Sigmoid colon (tissue), 7 donors: ENCODE measurements at places on chromosomes 11 and 22. TPM values are rescaled to one million over a fixed set of nuclear protein-coding genes. Genes with fewer than 3 reads are reported as not detected.

GRCh38 chr11:61917334-61918109, at the start of gene RAB3IL1:
Gene RAB3IL1, minus strand, starts transcription at chr11:61917566. Its CDS starts 199 bp downstream, at chr11:61917367.
- H3K27me3 ChIP-seq: peaks cover 11% of the 10 kb centered on the region
- H3K4me1 ChIP-seq: peaks cover 28% of the 10 kb centered on the region
- DNase-seq: peak; percentile 87
- H3K36me3 ChIP-seq: no peaks in the 10 kb centered on the region
- peak within 1 kb of the TSS; percentile 40 for H3K4me3 ChIP-seq
- H3K27ac ChIP-seq: peak within 1 kb of the TSS; percentile 76

DNA sequence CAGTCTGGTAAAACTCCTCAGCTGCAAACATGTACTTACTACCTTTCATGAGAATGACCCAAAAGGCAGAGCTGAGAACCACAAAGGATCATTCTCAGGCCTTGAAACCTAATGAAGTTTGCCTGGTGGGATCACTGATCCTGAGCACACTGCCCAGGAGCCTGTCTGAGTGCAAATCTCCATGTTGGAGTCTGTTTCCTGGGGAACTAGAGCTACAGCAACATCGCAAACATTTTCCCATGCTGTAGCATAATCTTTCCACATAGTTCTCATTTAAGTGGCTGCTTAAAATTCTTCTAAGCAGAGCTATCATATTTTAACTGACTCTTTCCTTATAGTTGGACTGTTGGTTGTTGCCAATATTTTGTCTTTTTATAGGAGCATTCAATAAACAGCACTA, 58.5 kb downstream of the GUCY1A2 start:
- H3K27ac ChIP-seq: no peak overlapping the region
- no peak for DNase-seq
- H3K36me3 ChIP-seq: no peaks in the 10 kb centered on the region

GRCh38 chr11:45607995-45608394, 57.4 kb downstream of the CHST1 start:
- H3K4me3 ChIP-seq: no peak overlapping the region
- no peaks in the 10 kb centered on the region for H3K4me1 ChIP-seq
- peak; percentile 71 for DNase-seq
- H3K27me3 ChIP-seq: no peaks in the 10 kb centered on the region

DNA sequence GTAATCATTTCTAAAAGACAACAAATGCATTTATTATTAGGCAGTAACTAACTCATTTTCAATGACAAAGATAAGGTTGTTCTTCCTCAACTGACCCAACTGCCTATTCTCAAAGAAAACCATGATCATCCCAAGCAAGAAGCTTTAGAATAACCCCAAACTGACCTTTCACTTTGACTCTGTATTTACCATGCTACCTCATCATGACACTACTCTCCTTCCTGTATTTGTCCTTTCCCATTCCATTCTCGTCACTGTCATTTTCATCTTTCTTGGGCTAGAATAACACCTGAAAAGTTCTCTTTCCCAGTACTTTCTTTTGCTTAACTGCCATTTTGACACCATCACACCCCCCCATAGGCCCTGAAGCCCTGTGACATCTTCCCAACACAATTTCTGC, 48.3 kb downstream of the TCF20 start:
- no peaks in the 10 kb centered on the region for H3K27me3 ChIP-seq
- no peaks in the 10 kb centered on the region for H3K36me3 ChIP-seq
- peaks cover 6% of the 10 kb centered on the region for H3K4me1 ChIP-seq
- no peak overlapping the region for H3K4me3 ChIP-seq
- no peak for DNase-seq

DNA sequence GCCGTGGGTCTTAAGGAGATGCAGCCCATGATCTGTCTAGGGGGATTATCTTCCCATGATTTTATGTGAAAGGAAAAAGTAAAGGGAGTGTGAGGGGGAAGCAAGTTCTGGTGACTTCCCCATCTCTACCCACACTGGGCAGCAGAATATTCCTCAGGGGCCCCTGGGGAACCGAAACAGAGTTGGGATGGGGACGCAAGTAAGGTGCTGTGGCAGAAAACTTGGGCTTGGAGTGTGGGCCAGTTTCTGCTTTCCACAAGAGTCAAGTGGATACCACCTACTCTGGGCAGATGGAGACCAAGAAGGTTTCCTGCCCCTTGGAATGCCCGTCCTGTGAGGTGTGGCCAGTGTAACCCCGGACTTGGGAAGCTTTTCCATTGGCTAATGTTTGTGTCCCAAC, 64.4 kb downstream of the SGSM3 start:
- no peak overlapping the region for H3K27ac ChIP-seq
- peaks cover 4% of the 10 kb centered on the region for H3K36me3 ChIP-seq
- H3K27me3 ChIP-seq: no peaks in the 10 kb centered on the region

GRCh38 chr11:59076876-59077571, 9.1 kb upstream of the GLYATL1B start:
- DNase-seq: no peak
- H3K4me3 ChIP-seq: no peak overlapping the region
- H3K27me3 ChIP-seq: no peaks in the 10 kb centered on the region
- no peak overlapping the region for H3K27ac ChIP-seq
- no peaks in the 10 kb centered on the region for H3K36me3 ChIP-seq

- H3K27me3 ChIP-seq: peaks cover 4% of the 10 kb centered on the region
- DNase-seq: no peak
- no peak overlapping the region for H3K4me3 ChIP-seq
- no peaks in the 10 kb centered on the region for H3K36me3 ChIP-seq
- no peak overlapping the region for H3K27ac ChIP-seq
- H3K4me1 ChIP-seq: no peaks in the 10 kb centered on the region
Measured at GRCh38 chr11:120977266-120978137, 46.4 kb upstream of the TBCEL start.

DNA sequence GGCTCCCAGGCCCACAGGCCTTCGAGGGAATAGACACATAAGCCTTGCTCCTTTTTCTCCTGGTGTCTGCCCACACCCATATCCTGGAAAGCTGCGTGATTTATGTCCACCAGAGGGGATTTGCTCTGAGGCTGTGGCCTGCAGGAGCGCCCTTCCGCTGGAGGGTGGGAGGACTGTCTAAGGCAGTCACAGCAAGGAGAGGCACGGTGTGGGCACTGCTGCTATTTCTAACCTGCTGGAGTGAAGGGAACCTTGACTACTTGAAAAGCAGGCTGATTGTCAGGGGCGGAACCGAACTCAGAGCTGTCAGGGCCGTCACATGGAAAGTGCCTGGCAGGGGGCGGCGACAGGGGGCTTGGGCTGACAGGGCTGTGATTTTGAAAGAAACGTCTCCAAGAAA, 3.7 kb downstream of the UPB1 start:
- H3K4me1 ChIP-seq: no peaks in the 10 kb centered on the region
- DNase-seq: no peak
- H3K27me3 ChIP-seq: peaks cover 17% of the 10 kb centered on the region
- H3K4me3 ChIP-seq: no peak overlapping the region
- H3K27ac ChIP-seq: no peak overlapping the region

GRCh38 chr11:30717641-30718040, 131.5 kb upstream of the MPPED2 start:
- H3K36me3 ChIP-seq: no peaks in the 10 kb centered on the region
- H3K4me3 ChIP-seq: no peak overlapping the region
- H3K27ac ChIP-seq: no peak overlapping the region
- DNase-seq: no peak
- H3K4me1 ChIP-seq: no peaks in the 10 kb centered on the region

- no peaks in the 10 kb centered on the region for H3K36me3 ChIP-seq
- peaks cover 18% of the 10 kb centered on the region for H3K4me1 ChIP-seq
- H3K4me3 ChIP-seq: no peak overlapping the region
- H3K27me3 ChIP-seq: no peaks in the 10 kb centered on the region
- no peak overlapping the region for H3K27ac ChIP-seq
Measured at GRCh38 chr11:34268906-34269430, 88.8 kb downstream of the ABTB2 start.

- peaks cover 4% of the 10 kb centered on the region for H3K4me1 ChIP-seq
- no peak overlapping the region for H3K4me3 ChIP-seq
- H3K27ac ChIP-seq: no peak overlapping the region
- peaks cover 16% of the 10 kb centered on the region for H3K36me3 ChIP-seq
- H3K27me3 ChIP-seq: no peaks in the 10 kb centered on the region
Measured at GRCh38 chr11:11909727-11910126, 68.0 kb downstream of the USP47 start.

DNA sequence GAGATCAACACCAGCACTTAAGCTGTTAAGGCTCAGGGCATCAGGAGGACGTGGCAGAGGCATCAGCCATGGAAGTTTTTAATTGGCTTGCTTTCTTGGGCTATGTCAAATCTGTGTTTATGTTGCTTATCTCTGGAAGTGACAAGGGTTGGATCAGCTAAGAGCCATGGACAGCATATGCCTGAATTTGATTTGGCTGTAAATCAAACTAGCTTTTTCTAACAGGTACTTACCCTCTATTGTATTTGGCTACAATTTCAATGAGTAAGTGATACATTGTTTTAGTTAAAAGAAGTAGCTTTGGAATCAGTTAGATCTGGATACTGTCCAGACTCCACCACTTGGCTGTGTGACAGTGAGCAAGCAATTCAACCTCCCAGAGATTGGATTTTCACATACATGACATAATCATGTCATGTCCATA, 936.6 kb downstream of the OPCML start:
- no peak overlapping the region for H3K27ac ChIP-seq
- H3K27me3 ChIP-seq: no peaks in the 10 kb centered on the region
- no peaks in the 10 kb centered on the region for H3K36me3 ChIP-seq
- no peak overlapping the region for H3K4me3 ChIP-seq

DNA sequence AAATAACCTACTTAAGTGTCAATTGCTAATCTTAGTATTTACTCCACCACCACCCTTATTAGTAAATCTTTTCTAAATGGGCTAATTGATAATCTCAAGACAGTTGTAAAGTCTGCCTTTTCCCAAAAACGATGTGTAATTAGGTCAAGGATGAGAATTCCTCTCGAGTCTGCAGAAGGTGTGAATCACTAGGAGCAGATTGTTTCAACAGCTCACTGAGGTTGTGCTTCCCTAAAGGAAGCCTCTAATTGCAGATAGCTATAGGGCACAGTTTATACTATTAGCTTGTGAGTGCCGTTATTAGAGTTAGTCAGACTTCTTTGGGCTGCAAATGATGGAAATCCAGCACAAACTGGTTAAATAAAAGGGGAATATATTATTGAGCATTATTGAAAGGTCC, 84.9 kb downstream of the C11orf91 start:
- DNase-seq: no peak
- no peak overlapping the region for H3K27ac ChIP-seq
- H3K36me3 ChIP-seq: no peaks in the 10 kb centered on the region
- H3K4me1 ChIP-seq: no peaks in the 10 kb centered on the region
- no peak overlapping the region for H3K4me3 ChIP-seq

DNA sequence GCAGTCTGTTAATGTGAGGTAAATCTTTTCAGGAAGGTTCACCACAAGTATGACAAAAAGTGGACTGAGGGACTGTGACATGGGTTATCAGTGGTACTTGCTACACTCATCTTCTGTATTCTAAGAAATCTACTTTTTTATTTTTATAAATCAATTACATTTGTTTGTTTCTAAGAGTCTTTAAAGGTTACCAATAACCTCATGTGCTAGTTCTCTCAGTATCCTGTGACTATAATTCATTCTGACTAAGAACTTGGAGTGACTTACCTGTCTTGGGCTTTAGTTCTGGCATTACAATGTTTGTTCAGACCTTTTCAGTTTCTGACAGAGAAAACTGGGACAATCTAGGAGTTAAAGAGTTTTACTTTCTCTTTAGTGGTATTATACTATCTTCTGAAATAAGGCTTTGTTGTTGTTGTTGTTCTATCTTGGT, 108.4 kb downstream of the PDE3B start:
- no peak overlapping the region for H3K4me3 ChIP-seq
- DNase-seq: no peak
- H3K27me3 ChIP-seq: no peaks in the 10 kb centered on the region
- H3K36me3 ChIP-seq: no peaks in the 10 kb centered on the region

DNA sequence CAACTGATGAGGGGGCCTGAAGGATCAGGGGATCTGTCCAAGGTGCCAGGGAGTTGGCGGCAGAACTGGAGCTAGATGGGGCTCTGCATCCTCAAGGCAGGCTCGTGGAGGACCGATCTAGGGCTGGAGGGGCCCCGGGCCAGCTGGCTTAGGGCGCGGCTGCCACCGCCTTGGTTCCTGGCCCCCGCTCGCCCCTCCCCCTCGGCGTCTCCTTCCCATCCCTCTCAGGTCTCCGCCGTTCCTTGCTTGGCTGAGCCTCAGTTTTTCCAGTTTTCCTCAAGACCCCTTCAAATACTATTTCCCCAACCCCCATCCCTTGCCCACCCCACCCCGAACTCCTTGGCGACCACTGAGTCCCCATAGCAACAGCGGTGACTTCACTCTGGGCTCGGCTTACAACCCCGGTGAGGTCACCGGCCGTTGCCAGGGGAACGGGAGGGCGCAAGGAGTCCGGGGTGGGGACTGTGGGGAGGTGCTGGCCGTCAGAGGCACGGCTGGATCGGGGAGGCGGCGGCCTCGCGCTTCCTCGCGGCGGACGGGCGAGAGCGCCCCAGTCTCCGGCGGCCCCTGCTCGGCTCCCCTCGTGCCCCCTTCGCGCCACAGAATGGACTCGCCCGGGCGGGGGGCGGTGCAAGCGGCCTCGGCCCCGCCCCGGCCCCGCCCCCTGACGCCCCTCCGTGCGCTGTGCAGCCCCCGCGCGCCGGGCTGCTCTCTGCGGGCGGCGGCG, 7.5 kb downstream of the FREY1 start:
- peak overlapping the region; percentile 67 for H3K27ac ChIP-seq
- peaks cover 17% of the 10 kb centered on the region for H3K36me3 ChIP-seq
- H3K4me1 ChIP-seq: peaks cover 21% of the 10 kb centered on the region
- peak; percentile 94 for DNase-seq
- H3K27me3 ChIP-seq: no peaks in the 10 kb centered on the region

GRCh38 chr11:26947379-26947844, 46.5 kb upstream of the FIBIN start:
- peak overlapping the region; percentile 67 for H3K27ac ChIP-seq
- H3K27me3 ChIP-seq: no peaks in the 10 kb centered on the region
- no peaks in the 10 kb centered on the region for H3K36me3 ChIP-seq
- peak; percentile 88 for DNase-seq
- H3K4me3 ChIP-seq: no peak overlapping the region

DNA sequence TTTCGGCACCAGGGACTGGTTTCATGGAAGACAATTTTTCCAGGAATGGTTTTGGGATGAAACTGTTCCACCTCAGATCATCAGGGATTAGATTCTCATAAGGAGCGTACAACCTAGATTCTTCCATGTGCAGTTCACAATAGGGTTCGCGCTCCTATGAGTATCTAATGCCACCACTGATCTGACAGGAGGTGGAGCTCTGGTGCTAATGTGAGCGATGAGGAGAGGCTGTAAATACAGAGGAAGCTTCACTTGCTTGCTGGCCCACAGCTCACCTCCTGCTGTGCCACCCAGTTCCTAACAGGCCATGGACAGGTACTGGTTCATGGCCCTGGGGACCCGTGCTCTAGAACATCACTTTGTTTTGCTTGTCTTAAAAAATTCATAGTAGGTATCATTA, 41.8 kb upstream of the AMPD3 start:
- H3K4me3 ChIP-seq: no peak overlapping the region
- no peaks in the 10 kb centered on the region for H3K36me3 ChIP-seq
- H3K27me3 ChIP-seq: no peaks in the 10 kb centered on the region
- no peaks in the 10 kb centered on the region for H3K4me1 ChIP-seq
- H3K27ac ChIP-seq: no peak overlapping the region

The OR2AG2 gene
- 0.41 TPM for total RNA-seq

The SLCO2B1 gene
- 29.2 TPM for total RNA-seq

The OR4A15 gene
- total RNA-seq: not detected

The MISFA gene
- 4.2 TPM for total RNA-seq

The BACE1 gene
- 13.2 TPM for total RNA-seq

The GP1BB gene
- total RNA-seq: 1.9 TPM

The KCNJ1 gene
- 0.81 TPM for total RNA-seq
